ENCODE measurements at places on chromosomes 12 and 14. TPM values are rescaled to one million over a fixed set of nuclear protein-coding genes. Genes with fewer than 3 reads are reported as not detected.

GRCh38 chr12:109304485-109304884, 4.6 kb downstream of the FOXN4 start:
- DNase-seq, result no peak

GRCh38 chr14:43249591-43249990, 1257.5 kb downstream of the FSCB start:
- DNase-seq, result no peak

DNA sequence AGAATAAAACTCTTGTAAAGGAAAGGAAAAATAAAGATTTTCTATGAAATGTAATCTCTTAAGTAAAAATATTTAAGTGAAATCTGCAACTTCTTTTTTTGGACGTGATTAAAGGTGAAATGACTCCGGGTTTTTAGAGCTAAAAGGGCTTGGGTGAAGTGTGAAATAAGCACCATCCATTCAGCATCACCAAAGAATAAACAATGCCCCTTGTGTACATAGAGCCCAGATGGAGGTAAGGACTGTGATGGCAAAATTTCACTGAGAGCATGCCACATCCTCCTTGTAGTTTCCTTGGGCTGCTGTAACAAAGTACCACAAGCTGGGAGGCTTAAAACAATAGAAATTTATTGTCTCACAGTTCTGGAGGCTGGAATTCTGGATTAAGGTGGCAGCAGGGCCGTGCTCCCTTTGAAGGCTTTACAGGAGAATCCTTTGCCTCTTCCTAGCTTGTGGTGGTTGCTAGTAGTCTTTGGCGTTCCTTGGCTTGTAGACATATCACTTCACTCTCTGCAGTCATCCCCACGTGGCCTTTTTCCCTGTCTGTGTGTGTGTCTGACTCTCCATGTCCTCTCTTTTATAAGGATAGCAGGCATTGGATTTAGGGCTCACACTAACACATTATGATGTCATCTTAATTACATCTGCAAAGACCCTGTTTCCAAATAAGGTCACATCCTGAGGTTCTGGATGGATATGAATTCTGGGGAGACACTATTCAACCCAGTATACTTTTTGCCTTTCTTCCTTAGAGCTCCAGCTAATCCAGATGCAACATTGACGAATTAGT, 24.2 kb downstream of the ZNF664 start:
- DNase-seq, result no peak

- DNase-seq, result no peak
Observed at GRCh38 chr14:59847711-59848110, 22.9 kb downstream of the RTN1 start.

GRCh38 chr14:70872678-70873020, 34.6 kb upstream of the PCNX1 start:
- DNase-seq, result no peak

The LRP6 gene
- polyA plus RNA-seq, result 10.4 TPM

The GLI1 gene
- 0.44 TPM for polyA plus RNA-seq

The ENDOU gene
- 0.11 TPM for polyA plus RNA-seq

The DBX2 gene
- not detected for polyA plus RNA-seq

Measured in adrenal gland (tissue), 19 donors.